ENCODE measurements at places on chromosomes 12 and 14.
A peak's percentile ranks its signal among the peaks of the same experiment; 100 is the strongest.

DNA sequence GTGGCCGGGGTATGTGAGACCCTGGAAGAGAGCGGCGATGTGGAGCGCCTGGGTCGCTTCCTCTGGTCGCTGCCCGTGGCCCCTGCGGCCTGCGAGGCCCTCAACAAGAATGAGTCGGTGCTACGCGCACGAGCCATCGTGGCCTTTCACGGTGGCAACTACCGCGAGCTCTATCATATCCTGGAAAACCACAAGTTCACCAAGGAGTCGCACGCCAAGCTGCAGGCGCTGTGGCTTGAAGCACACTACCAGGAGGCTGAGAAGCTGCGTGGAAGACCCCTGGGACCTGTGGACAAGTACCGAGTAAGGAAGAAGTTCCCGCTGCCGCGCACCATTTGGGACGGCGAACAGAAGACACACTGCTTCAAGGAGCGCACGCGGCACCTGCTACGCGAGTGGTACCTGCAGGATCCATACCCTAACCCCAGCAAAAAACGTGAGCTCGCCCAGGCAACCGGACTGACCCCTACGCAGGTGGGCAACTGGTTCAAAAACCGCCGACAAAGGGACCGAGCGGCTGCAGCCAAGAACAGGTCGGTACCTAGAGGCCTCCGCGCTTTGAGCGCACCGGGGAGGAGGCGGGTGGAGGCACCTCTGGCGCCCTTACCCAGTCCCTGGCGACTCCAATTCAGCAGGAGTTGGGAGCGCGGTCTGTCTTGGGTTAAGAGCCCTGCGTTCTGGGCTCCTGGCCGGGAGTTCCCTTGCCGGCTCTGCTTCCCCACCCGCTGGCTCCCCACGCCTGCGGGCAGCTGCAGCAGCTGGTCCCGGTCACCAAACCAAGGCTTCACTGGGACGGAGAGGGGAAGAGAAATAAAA, 700 bp downstream of the SIX6 start:
- peak; percentile 29 for DNase-seq

- DNase-seq: no peak
These were observed 188.7 kb upstream of the TMEM260 start for GRCh38 chr14:56390859-56391258.

DNA sequence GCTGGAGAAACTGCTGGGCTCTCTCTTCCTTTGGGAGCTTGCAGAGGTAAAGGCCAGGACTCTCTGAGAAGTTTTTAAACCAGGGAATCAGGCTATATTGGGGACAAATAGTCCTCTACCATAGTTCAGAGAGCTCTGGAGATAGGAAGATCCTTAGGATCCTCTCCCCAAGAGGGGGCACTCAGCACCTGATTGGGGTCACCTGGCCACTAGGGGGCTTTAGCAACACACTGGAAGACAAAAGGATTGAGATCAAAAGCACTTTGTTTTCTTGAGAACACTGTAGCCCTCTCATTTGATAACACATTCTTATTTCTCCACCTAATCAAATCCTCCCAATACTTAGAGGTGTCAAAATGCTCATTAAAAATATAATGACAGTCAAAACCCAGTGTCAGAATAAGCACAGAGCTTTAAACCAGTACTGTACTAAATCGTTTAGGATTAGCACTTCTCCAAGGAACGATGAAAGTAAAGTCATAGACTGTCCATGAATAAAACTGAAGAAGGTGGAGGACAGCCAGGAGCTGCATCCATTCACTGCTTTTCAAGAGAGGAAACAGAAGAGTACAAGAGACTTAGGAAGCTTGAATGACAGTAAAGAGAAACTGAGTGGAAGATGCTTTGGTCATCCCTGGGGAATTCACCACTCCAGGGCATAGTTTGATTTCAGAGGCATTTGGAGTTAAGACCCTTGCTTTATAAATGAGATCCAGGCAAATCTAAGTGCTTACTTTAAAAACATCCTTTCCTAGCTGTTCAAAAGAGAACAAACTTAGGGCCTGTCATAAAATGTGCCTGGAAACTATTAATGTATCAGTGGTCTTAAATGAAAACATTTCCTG, 26.5 kb downstream of the BMP4 start:
- no peak for DNase-seq

- peak; percentile 60 for DNase-seq
These were observed 5.5 kb upstream of the CELA1 start for GRCh38 chr12:51351913-51352532.

DNA sequence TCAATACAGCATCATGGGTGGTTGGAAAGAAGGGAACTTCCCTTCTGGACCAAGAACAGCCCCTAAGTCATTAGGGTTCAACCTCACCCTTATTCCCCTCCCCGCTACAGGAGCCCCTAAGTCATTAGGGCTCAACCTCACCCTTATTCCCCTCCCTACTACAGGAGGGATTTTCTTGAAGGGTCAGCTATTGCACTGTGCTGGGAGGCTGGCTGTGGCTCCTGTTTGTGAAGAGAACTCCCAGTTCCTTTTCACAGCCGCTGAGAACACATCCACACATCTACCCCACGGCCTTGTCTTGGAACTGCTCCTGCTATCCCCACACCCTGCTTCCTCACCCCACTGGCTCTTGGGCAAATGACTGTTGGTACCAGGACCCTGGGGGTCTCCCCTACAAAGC, 44.9 kb downstream of the ERH start:
- DNase-seq: no peak

- peak; percentile 39 for DNase-seq
These were observed 694 bp downstream of the AKAP5 start for GRCh38 chr14:64465831-64466554.

- no peak for DNase-seq
These were observed 4.1 kb upstream of the CSAD start for GRCh38 chr12:53184828-53185227.

GRCh38 chr14:56199982-56200577, 81.9 kb downstream of the PELI2 start:
- peak; percentile 39 for DNase-seq

DNA sequence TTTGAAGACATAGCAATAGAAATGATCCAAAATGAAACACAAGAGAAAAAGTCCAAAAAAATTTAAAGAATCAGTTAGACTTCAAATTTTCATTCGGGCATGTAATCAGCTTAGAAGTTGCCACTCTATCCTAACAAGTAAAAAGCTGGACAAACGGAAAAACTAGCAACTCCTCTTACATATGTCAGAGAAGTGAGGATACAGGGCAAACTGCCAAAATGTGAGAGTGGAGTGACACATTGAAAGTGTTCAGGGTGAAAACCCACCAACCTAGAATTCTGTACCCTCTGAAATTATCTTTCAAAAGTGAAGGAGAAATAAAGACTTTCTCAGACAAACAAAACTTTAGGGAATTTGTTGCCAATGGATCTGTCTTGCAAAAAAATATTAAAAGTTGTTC, 42.0 kb upstream of the CHPT1 start:
- DNase-seq: no peak

DNA sequence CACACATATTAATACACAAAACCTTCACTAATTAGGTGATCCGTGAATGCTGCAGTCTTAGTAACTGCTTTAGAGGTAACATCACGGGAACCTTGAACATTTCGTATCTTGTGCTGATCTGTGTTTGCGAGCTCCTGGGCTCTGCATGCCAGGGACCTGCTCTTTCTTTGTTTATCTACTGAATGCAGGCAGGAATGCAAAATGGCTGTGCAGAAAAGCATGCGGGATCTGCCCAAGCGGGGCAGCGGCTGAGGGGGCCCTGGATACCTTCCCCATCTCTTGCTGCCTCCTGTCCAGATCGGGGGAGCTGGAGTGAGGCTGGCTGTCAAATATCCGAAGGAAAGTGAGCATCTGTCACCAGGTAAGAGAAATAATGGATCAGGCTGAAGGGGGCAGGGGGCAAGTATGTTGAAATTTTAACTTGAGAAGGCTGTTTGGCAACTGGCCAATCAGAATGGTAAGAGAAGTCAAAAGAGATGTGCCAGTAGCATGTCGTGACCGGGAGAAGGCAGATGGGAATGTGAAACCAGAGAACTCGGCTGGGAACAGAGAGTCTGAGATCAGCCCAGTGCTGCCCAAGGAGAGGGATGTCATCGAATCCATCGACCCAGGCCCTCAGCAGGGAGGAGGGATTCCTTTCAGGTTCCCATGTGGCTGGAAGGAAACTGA, 191.4 kb downstream of the TTC7B start:
- DNase-seq: no peak

GRCh38 chr14:61467296-61467695, 145.9 kb downstream of the PRKCH start:
- DNase-seq: no peak

DNA sequence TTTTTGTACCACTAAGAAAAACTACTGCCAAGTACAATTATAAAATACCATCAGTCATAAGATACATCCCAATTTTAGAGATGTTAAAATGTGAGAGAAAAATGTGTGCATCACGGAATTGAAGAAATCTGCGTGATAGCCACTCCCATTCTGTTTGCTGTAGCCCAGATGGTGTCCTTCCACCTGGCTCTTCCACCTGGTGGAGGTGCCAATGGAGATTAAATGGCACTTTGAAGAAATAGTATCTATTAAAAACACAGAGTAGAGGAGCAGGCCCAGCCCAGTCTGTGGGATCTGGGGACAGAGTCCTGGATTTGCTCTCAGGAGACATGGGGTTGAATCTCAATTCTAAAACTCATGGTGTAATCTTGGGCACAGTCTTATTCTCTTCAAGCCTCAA, 35.5 kb downstream of the TSPAN11 start:
- DNase-seq: no peak

- no peak for DNase-seq
These were observed 49.6 kb upstream of the GPR68 start for GRCh38 chr14:91294153-91294552.

DNA sequence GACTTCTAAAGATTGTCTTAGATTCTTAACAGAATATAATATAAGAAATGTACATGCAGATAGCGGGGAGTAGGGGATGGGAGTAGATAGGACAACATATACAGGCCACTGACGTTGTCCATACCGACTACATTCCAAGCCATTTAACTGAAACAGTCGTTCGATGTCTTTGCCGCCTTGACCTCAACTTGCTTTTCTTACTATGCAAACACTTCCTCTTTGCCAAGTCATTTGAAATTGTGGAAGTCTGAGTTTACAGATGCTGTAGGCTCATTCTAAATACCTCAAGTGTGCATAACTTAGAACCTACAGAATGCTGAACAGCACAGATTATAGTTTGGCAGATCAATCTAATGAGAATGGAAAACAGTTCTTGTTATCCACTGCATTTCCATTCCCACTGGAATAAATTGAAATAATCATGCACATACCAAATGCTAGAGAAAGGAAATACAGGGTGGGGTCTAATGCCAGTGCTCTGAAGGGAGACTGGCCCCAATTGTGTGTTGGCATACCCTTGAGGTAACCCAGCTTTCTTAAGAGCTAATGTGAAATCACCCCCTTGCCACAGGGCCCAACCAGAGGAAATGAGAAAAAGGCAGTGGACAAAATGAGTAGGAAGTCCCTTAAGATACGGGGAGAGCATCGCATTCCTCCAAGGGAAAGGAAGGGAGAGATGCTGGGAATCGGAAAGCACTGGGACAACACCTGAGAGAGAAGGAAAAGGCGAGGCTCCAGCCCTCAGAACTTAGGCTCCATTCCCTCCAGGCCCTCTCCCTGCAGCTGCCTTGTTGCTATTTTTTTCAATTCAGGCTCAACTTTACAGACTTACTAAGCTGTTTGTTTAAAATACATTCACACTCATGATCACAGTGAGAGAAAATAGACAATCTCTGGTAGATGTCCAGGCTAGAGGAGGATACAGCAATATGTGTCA, 380.9 kb upstream of the TMTC1 start:
- peak; percentile 14 for DNase-seq

GRCh38 chr14:23435543-23436326, at the start of gene MYH7:
TSS of gene MYH7 (minus strand) at chr14:23435660. CDS start at chr14:23433732, 1,928 bp downstream.
- DNase-seq: no peak

DNA sequence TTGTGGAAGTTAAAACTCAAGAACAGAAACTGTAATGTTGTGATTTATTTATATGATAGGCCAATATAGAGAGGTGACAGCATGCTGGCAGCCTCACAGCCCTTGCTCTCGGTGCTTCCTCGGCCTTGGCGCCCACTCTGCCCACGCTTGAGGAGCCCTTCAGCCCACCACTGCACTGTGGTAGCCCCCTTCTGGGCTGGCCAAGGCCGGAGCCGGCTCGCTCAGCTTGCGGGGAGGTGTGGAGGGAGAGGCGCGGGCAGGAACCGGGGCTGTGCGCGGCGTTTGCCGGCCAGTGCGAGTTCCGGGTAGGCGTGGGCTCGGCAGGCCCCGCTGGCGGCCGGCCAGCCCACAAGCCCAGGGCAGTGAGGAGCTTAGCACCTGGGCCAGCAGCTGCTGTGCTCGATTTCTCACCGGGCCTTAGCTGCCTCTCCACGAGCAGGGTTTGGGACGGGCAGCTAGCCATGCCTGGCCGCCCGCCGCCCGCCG, 65.8 kb upstream of the SLC8A3 start:
- DNase-seq: peak; percentile 40

GRCh38 chr14:101113835-101114725, 210.6 kb upstream of the RTL1 start:
- DNase-seq: no peak

DNA sequence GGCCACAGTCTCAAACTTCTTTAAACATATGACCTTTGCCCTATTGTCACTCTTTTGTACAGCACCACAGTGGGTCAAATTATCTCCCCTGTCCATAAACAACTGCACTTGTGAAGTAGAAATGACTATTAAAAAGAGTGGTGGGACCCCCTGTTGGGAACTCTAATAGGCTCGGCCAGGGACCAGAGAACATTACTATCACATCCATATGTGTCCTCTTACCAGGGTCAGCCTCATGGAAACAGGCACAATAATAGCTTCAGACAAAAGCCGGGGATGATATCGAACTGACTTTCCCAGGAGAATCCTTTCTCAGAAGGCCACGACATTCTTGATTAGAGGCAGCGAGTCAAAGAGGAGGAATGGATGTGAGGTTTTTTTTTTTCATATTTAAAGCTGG, 96.6 kb downstream of the NKX2-1 start:
- no peak for DNase-seq

GRCh38 chr14:22870811-22871223, 723 bp upstream of the LRP10 start:
- DNase-seq: no peak

DNA sequence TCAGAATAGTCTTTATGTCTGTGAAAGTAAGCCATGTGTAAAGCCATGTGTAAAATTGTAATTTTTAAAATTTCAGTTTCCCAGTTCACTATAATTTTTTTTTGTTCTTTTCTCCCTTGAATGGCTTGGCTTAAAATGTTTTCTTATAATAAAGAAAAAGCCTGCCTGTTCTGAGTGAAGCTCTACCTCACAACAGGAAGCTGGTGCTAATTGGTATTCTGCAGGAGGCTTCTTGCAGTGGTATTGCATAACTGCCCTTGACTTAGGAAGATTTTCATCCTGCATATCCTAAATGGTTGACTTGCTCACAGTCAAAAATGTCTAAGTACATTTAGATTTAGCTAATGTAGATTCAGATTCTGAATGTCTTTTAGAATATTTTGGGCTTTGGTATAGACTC, 49.5 kb downstream of the ATP2A2 start:
- peak; percentile 61 for DNase-seq

Measured in fibroblast of lung (primary cell).